ENCODE measurements at places on chromosomes 1 and 21. TPM values are rescaled to one million over a fixed set of nuclear protein-coding genes. Genes with fewer than 3 reads are reported as not detected.

Gene C1orf141
- not detected for total RNA-seq

GRCh38 chr1:68542586-68542985 lies 45.7 kb upstream of the DEPDC1 start:
- DNase-seq, result peak; percentile 47

GRCh38 chr1:221344693-221345092 lies 397.2 kb downstream of the DUSP10 start:
- DNase-seq, result peak; percentile 2

GRCh38 chr1:214362188-214362882 lies 81.4 kb downstream of the SMYD2 start:
- DNase-seq, result no peak

Gene DMRTA2
- under 0.01 TPM for total RNA-seq

Measured in mammary epithelial cell (primary cell).